CD4-positive, alpha-beta T cell treated with Interleukin-6 at 100 ng/mL for 8 hours (primary cell): ENCODE measurements at places on chromosomes 5 and 9.

GRCh38 chr5:111734013-111734412 is 23.0 kb downstream of the NREP start:
- DNase-seq: no peak

DNA sequence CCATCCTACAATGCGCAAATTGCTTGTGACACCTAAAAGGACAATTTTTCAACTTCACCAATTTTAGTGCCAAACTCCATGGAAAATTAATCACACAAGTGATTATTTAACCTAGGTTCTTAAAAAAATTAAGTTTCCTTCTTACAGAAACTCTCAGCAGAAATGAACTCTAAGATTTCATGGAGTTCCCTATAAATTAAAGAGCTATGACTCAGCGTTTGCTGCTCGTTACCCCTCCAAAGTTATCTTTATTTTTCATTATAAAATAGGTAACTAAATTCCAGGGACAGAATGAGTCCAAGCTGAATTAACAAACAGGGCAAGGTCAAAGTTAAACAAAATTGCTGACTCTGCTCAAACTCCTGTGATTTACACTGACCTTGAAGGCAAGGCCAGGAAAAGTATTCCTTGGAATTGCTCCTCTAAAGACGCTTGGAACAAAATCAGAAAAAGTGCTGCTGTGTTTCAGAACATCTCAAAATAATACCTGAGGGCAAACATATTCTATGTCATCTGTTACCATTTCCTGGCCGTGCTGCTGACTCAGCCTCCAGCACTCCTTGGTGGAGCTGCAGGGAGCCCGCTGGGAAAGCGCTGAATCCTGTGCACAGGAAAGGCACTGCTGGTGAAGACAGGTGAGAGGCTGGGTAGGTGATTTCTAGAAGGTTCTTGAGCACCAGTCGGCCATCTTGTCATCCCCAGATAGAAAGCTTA is 2.5 kb upstream of the CMBL start:
- DNase-seq: no peak

DNA sequence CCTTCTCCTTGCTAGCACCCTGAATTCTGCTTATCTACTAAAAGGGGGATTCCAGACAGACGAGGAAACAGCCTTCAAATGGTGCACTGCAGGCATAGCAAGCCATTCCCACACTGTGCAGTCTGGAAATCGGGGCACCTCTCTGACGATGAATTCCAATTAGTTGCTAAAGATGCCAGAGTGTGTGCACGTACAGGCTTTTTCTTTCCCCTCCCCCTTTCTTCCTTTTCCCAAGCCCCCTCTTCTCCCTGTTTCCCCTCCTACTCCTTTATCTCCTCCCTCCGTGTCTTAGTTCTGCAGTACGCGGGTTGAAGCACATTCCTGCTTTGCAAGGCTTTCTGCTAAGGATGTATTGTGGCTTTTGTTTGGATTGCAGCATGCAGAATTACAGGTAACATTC is at the start of gene GPR21:
GPR21 (plus strand) TSS at position 316 of the 400 bp plus-strand sequence. CDS start 900 bp downstream, outside the sequence.
- DNase-seq: no peak

DNA sequence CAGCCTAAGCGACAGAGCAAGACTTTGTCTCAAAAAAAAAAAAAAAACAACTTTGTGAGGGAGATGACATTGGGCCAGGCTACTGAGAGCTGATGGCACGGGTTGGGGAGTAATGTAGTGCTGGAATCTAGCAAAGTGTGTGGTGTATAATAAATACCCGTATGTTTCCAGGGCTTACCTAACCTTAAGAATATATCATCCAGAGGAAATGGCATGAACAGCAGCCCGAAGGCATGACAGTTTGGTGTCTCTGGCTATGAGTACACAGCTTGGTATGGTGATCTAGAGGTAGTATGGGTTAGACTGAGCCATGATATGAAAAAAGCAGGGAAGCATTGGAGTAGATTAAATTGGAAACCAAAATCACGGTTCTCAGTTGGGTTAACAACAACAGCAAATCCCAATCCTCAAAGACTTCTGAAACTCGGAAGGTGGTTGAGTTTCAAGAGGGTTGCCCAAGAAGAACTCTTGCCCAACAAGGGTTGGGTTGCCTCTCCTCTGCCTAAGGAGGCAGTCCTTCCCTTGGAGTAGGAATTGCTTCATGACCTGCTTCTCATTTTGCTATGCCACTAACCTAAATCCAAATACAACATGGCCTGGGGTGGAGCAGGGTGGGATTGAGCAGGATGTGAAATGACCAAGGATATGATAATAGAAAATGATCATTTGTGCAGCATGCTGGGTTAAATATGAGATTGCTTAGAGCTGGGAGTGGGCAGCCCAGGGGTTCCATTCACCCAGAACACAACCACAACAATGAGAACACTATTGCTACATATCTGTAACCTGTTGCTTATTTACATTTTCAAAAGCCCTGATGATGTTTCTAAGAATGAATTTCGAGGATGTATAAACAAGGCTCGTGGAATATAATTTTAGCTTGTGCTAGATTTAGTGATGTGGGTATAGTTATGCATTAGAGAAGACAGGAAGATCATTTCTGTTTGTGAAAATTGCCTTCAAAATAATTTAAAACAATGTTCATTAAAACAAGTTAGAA is 64.6 kb upstream of the ZFR start:
- no peak for DNase-seq

DNA sequence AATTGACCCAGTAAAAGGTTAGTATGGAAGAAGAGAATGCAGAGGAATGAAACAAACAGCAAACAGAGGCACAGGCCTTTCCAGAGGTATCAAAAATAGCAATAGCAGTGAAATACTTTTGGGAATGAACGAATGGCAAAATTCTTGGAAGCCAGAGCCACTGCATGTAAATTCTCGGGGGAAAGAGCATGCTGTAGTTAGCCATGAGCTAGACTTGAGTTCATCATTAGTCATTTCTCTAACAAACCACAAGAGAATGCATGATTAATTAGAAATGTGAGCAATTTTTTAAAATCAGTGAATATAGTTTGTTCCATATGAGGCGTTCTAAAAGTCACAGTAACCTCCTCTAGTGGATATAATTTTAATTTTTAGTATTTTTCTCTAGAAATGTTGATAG is 170.3 kb upstream of the PRR16 start:
- no peak for DNase-seq

DNA sequence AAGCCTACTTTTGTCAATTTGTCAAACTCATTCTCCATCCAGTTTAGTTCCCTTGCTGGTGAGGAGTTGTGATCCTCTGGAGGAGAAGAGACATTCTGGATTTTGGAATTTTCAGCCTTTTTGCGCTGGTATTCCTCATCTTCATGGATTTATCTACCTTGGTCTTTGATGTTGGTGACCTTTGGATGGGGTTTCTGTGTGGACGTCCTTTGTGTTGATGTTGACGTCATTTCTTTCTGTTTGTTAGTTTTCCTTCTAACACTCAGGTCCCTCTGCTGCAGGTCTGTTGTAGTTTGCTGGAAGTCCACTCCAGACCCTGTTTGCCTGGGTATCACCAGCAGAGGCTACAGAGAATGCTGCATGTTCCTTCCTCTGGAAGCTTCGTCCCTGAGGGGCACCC is 71.2 kb downstream of the P4HA2 start:
- no peak for DNase-seq
